Stimulated activated CD8-positive, alpha-beta memory T cell treated with anti-CD3 and anti-CD28 coated beads, Interleukin-4, amount 100 ng/mL, for 1 hour (primary cell): ENCODE measurements at places on chromosomes 5 and 9.

GRCh38 chr5:143924311-143924978 is 112.5 kb downstream of the HMHB1 start:
- no peak for DNase-seq

DNA sequence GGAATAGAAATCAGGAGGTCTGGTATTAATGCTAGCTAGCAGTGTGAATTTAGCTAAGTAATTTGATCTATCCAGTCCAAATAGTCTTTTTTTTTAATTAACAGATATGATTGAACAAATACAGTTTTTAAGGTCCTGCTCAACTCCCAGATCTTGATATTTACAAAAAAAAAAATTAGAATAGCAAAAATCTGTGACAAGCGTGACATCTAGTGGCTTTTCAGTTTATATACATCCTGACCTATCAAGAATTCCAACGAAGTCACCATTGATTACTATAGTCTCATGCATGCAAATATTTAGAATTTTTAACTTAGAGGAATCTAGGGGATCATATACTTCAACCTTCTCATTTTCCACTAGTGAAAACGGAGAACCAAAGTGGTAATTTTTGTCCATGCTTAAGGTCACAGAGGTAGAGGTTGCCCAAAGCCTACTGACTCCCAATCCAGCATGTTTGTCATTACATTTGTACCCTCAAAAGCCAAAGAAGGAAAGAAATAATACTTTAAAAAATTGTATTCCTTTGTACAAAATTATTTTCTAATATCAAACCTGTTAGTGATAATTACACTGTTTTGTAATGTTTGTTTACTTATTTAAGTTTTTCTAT is 17.6 kb upstream of the TARS1 start:
- no peak for DNase-seq

DNA sequence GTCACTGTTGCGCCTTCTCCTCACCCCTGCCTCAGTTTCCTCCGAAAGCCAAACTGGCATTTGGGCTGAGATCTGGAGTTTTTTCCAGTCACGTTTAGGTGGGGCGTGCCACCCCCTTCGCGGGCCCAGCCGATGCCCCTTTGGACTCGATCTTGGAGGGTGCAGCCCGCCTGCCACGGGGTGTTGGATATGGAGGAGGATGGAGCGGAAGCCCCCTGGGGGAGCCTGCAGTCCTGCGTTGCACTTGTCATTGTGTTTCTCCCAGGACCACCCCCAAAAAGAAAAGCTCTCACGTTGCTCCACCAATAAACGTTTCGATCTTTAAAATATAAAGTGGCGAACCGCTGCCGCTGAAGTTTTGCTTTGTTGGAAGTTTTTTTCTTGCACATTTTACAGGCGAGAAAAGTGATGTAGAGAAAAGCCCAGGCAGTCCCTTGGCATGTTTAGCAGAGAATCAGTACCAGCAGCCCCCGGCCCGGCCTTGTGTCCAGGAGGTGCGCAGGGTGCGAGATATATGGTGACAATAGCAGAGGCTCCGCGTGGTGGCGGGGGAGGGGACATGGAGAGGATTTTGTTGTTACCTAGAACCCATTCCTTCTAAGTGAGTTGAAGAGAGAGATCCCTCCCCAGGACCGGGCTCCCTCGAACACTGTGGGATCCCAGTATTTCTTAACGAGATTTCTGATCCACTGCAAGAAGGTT is 681 bp downstream of the F2R start:
- no peak for DNase-seq

GRCh38 chr5:148831590-148832565 is 5.5 kb downstream of the ADRB2 start:
- no peak for DNase-seq

- DNase-seq, result no peak
These were observed 10.0 kb downstream of the ENC1 start for GRCh38 chr5:74630453-74631066.

DNA sequence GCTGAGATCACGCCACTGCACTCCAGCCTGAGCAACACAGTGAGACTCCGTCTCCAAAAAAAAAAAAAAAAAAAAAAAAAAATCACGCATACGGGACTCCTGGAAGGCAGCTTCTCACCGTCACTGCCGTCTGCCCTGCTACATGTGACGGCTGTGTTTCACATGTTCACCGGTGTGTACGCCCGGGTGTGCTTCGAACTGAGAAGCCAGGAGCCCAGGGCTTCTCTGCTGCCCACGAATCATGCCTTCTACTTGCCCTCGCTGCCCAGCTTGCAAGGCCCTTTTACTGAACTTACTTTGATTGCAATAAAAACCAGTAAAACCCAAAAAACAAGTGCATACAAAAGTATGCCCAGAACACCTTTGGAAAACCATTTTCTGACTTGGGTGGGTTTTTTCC is 5.8 kb upstream of the NKD2 start:
- DNase-seq, result no peak

GRCh38 chr9:68798423-68798822 is 93.4 kb downstream of the PIP5K1B start:
- no peak for DNase-seq
